ENCODE measurements at places on chromosomes 4 and X.

- DNase-seq = no peak
These were observed 145.7 kb downstream of the RELL1 start for GRCh38 chr4:37540486-37540885.

- DNase-seq = no peak
These were observed 74.1 kb downstream of the FBXO8 start for GRCh38 chr4:174209341-174209740.

- peak; percentile 6 for DNase-seq
These were observed 75.4 kb downstream of the AR start for GRCh38 chrX:67619253-67619652.

GRCh38 chr4:104625706-104626105, 131.0 kb upstream of the CXXC4 start:
- no peak for DNase-seq

GRCh38 chr4:3287271-3287971, 5.4 kb upstream of the RGS12 start:
- peak; percentile 55 for DNase-seq

- no peak for DNase-seq
These were observed 165.1 kb upstream of the RAI2 start for GRCh38 chrX:18026166-18026565.

GRCh38 chrX:153596981-153597750, 1.8 kb downstream of the CCNQ start:
- DNase-seq = no peak

DNA sequence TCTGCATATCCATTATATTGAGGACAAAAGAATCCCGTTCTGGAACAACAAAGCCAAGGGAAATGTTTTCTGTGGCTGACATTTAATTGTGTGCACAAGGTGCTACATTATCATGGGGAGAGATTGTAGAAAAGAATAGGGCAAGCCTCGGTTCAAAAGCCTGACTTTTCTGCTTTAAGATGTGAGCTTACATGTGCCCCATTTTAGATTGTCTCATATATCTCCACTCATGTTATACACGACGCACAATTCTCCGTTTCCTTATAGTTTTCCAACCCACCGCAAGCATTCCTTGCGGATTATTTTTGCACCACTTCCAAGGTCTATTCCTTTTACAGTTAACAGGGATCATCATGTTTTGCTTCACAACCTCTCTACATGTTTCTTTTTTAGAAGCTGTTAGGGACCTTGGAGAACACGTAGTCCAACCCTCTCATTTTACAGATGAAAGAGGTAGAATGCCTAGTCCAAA, 99.6 kb upstream of the MAML3 start:
- DNase-seq = no peak

DNA sequence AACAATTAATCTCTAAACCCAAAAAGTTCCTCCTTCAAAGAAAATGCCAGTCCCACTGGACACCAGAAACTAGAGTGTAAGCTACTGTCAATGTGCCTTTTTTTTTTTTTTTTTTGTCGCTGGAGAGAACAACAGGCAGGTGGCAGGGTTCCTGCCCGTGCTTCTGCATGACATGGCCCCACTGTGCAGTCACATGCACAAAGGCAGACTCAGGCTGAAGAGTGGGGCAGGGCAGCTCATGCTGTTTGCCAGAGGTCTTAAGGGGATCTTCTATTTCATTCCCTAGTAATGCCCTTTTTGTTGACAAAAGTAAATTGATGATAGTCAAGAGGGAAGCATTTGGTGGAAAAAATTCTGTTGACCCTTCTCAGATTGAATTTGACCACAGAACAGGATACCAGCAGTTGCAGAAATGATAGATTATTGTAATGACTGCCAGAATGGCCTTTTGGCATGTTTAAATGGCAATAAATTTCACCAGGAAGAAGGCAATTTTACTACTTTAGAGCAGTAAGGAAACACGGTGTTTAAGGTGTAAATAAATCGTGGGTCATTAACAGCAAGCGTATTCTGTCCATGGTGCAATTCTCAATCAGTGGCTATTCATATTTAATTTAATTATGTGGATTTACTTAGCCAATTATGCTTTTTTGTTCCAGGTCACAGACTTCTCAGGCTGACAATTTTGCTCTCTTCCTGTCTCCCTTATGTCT, 80.9 kb downstream of the NKX6-1 start:
- no peak for DNase-seq

DNA sequence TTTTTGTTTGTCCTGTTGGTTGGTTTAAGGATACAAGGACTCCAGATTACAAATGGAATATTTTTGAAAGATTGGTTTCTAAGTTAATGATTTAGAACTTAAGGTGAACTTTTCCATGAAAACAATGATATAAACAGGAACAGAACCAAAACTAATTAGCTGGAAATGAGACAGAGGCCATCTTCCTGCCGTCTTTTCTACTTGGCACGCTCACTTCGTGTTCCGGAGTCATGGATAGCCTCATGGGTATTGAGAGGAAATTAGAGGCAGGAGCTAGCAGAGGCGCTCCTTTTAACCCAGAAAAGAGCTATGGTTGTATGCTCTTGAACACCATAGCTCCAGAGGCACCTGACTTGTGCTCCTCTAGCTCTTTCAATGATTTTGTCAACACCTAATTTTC, 2.4 kb downstream of the FAM241A start:
- peak; percentile 57 for DNase-seq

DNA sequence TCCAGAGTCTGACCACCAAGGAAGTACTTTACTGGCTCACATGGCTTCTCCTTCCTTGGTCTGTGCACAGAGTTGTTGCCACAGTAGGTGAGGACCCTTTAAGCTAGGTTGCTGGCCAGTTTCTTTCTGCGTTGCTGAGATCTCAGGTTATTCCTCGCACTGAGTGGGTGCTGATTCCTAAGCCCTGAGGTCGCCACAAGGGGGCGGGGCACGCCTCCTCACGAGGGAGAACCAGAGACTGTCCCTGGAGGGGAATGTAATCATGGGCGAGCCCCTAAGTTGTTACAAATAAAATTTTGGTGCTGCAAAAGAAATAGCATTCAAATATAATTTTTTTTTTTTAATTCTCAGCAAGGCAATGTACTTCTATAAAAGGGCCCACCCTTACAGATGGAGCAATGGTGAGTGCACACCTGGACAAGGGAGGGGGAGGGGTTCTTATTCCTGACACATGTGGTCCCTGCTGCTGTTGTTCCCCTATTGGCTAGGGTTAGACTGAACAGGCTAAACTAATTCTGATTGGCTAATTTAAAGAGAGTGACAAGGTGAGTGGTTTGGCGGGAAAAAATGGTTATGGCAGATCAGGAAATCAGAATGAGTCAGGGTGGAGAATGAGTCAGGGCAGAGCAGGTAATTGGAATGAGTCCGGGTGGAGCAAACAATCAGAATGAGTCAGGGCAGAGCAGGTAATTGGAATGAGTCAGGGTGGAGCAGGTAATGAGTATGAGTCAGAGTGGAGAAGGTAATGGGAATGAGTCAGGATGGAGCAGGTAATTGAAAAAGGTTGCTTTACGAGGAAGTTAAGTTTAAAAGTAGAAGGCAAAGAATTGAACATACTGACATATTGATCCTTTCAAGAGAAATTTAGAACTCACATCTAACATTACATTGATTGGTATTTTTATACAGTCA, 107.5 kb downstream of the VSIG4 start:
- no peak for DNase-seq

DNA sequence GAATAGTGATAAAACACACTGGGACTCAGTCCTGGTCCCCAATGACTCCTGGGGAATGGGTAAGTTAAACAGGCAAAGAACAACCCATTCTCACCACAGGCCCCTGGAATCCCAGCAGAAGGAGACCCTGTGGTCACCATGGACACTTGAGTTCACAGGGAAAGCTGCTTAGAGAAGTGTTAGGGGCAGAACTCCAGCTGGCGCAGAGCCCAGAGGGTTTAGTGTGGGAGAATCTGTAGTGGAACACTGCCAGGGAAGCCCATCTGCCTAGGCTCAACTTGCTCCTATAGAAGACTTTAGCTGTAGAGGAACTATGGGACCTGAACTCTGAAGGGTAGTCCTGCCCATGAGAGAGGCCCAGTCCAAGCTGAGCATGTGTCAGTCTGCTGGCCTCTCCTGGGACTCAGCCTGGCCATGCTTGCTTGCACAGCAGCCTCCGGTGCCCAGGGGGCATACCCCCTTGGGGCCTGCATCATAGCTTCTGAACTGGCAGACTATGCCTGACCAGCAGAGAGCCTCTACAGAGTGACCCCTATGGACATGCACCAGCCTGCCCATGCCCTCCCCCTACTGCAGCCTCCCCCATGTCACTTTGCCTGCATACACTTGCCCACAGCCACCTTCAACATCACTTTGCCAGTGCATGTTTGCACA, 343.5 kb downstream of the IDS start:
- peak; percentile 2 for DNase-seq

DNA sequence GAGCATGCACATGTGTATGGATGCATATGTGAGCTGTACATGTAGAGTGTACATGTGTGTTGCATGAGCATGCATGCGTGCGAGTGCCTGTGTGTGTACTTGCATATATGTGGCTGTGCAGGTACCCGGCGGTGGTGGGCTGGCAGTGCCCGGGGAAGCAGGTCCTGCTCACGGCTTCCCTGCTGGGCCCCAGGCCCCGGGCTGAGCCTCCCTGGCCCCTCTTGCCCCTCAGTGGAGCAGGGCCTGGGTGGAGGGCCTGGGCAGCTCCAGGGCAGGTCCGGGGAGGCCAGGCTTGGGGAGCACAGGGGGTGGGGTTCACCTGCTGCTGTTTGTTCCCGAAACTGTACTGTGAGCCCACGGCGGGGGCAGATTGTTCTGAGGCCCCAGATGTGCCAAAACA, 9.4 kb downstream of the NAT8L start:
- no peak for DNase-seq

- no peak for DNase-seq
These were observed 34.3 kb downstream of the ZNF185 start for GRCh38 chrX:152932144-152932543.

DNA sequence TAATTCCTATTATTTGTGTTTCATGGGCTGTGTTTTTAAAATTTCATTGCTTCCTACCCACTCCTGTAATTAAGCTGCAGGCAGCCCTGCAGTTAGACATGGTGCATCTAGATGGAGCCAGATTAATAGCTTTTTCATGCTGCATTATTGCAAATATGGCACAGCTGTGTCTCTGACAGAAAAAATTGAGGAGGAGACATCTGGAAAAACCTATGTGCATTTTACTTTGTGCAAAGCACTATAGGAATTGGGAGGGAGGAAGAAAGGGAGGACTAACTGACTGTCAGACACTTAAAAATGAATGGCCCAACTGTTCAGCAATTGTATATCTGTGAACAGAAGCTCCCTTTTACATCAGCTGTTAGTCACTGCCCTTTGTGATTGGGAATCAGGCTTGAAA, 8.1 kb upstream of the RPGR start:
- DNase-seq = no peak

GRCh38 chr4:796206-796605, 29.7 kb downstream of the CPLX1 start:
- DNase-seq = no peak

DNA sequence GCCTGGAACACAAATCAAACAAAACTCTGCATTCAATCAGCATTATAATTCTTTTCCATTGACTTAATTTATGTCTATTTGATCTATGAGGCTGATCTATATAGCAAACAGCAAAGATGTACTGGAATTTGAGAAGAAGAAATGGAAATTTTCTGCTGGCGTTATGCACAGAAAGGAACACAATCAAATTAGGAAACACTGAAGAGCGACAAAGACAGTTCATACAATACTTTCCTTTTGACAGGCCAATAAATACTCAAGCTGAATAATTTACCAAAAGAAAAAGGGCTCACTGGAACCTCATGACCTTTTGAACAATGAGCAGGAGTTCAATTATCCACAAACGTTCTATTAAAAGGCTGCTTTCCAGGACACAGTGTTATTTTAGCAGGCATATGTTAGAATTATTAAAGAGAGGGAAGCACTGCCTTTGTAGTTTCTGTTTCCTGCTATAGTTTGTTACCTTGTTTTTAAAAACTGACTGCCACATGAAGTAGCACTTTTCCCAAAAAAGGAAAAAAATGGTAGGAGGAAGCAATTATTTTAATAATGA, 8.1 kb downstream of the PDHA2 start:
- peak; percentile 15 for DNase-seq

DNA sequence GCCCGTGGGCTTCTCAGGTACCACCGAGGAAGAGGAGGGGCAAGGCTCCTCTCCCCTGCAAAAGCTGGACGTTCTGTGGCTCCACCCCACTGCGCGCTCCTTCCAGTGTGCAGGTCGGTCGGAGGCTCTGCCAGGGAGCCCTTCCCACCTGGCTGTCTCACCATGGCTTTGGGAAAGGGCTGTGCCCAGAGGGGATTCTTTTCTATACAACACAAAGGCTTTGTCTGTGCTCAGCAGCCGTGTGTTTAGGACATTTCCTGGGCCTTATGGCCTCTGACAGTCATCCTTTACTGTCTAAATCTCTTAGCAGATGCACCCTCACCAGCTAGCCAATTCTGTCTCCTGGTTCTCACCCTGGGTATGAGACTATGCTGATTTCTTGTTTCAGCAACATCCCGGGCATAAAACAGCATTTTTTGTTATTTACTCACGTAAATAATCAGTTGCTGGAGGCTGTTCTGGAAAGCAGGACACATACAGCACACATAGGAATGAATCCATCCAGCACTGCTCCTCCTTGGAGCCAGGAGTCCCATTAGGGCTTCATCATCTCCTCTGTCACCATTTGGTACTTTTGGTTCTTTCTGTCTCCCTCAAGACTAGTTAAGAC, 20.4 kb upstream of the ATXN3L start:
- DNase-seq = no peak

GRCh38 chr4:23134331-23134730, 441.6 kb downstream of the GBA3 start:
- DNase-seq = no peak

- DNase-seq = peak; percentile 79
These were observed 181.0 kb downstream of the MAML3 start for GRCh38 chr4:139973015-139973414.

GRCh38 chrX:40615976-40616375, 7.3 kb upstream of the MPC1L start:
- no peak for DNase-seq

GRCh38 chrX:120205816-120206753, 44.5 kb upstream of the ZBTB33 start:
- DNase-seq = peak; percentile 5

DNA sequence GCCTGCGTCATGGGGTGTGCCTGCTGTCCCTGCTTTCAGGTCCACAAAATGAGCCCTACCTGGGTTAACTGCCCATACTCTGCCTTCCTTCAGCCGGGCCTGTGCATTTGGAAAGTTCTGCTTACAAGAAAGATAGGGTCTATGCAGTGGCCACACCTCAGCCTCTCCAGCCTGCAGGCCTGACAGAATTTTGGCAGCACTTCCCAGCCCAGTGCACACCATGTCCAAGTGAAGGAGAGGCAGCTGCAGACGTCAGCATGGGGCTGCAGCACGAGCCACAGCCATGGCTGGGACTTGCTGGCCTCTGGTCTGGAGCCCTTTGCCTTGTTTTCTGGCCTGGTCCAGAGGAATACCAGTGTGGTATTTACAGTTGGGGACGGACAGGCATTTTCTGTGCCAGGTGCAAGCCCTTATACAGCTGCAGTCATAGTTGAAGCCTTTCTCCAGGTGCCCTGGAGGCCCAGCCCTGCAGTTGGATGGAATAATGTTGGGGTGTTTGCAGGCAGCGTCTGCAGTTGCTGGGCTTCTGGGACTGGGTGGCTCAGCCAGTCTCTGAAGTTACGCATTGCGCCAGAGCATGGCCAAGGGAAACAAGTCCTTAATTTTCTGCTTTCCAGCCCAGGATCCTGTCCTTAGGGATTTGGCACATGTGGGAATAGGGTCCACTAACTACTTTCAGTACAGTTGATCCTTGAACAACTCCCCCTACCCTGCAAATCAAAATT, 26.2 kb downstream of the JADE1 start:
- DNase-seq = no peak

- no peak for DNase-seq
These were observed 51.1 kb downstream of the TMEM156 start for GRCh38 chr4:38980903-38981676.

Measured in muscle of back (tissue), 13 donors.